Hindlimb muscle (tissue), 1 donor: ENCODE measurements at places on chromosomes 11 and 22.

DNA sequence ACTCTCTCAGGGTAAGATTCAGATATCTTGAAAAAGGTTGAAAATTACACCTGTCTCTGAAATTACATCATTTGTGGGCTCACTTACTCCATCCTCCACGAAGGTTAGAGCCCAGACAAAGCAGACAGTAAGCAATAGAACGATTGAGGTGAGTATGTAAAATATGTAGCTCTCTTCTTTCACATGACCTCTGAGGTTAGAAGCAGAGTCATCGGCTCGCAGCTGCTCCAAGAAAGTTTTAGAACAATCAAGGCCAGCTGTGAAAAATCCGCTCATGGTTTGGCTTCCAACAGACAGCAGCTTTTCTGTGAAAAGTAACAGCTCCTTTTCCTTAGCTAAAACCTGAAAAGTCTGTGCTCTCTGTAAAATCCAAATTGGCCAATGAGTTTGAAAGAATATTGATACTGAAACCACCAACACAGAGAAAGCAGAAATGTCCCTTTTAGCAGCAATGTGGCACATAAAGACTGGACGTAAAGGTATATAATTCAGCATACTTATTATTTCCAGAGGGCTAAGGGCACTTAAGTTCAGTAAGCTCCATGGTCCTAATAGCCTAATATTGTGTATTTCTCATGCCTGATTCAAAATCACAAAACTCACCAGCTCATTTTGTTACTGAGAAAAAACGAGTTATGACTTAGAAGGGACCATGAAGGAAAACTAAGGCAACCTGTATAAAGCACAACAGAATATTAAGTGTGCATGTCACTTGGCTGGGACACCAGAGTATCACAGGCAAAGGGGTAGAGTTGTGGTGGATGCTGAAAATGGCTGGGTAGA is 78.2 kb downstream of the FAM76B start:
- DNase-seq: no peak

GRCh38 chr11:75387736-75388294 is 11.5 kb upstream of the RPS3 start:
- no peak for DNase-seq

- no peak for DNase-seq
Measured at GRCh38 chr11:57180964-57181363, 789 bp upstream of the LRRC55 start.

GRCh38 chr11:23283666-23284065 is 423.4 kb upstream of the CCDC179 start:
- DNase-seq: no peak

DNA sequence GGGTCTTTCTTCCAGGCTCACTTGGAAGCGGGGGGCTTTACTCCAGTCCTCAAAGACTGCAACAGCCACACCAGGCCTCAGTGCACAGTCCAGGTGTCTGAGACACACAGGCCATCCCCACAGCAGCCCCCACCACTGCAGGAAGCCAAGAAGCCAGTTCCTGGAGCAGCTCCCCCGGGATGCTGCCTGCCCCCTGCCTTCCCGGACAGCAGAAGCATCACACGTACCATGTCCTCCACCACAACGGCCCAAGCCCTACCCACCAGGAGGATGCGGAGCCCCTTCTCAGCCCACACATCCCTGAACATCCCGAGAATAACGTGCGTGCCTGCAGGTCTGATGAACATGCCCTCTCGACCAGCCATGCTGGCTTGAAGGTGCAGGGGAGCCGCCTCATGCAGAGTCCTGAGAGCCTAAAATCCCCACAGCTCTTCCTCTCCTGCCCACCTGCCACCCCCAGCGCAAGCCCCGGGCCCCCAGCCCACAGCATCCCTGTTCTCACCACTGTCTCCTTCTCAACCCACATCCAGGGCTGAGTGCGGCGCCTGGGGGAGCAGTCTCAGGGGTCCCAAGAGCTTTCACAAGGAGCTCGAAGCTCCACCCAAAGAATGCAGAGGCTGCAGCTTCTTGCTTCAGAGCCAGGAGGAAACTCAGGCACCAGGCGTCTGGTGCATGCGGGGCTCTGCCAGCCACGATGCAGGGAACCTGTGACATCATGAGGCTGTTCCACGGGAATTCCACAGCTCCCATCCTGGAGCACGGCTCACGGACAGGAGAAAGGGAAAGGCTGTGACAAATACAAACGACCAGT is 209.6 kb downstream of the BRD1 start:
- no peak for DNase-seq

DNA sequence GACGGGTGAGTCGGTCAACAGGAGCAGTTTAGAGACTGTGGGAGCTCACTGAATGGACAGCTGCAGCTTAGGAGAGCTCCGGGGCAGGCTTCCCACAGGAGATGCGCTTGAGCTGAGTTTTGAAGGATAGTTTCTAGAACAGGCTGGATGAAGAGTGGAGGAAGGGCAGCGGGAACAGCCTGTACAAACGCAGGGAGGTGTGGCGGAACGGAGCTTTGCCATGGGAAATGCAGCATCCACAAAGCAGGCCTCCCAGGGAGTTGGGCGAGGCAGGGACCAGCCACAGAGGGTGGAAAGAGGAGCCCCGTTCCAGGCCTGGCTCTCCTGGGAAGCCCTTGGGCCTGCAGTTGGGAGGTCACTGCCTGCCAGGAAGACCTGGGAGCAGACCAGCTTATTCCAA is 26.8 kb upstream of the TEF start:
- no peak for DNase-seq

DNA sequence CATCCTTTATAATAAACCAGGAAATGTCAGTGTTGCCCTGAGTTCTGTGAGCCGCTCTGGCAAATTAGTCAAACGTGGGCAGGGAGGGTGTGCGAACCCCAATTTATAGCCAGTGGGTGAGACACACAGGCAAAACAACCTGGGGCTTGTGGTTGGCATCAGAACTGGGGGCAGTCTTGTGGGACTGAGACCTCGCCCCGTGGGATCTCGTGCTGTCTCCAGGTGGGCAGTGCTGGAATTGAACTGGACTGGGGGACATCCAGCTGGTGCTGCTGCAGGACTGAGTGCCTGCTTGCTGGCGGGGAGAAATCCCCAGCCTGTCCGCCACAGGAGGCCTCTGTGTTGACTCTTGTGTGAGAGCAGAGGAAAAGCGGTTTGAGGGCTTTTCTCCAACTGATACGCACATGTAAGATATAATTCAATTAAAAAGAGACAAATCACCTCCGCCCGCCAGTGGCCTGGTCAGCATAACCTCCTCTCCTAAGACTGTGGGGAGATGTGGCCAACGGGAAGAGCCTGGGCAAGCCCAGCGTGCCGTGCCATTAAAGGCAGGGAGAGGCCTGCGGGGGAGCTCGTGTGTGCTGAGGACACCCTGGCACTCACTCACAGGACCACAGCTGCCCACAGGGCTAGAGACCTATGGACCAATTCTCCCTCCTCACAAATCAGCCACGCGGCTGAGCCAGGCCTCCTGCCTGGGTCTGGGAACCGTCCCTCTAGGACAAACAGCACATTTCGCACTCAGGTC is 18.4 kb downstream of the SULT4A1 start:
- no peak for DNase-seq

- DNase-seq: no peak
Measured at GRCh38 chr11:120923866-120924508, 99.9 kb upstream of the TBCEL start.

DNA sequence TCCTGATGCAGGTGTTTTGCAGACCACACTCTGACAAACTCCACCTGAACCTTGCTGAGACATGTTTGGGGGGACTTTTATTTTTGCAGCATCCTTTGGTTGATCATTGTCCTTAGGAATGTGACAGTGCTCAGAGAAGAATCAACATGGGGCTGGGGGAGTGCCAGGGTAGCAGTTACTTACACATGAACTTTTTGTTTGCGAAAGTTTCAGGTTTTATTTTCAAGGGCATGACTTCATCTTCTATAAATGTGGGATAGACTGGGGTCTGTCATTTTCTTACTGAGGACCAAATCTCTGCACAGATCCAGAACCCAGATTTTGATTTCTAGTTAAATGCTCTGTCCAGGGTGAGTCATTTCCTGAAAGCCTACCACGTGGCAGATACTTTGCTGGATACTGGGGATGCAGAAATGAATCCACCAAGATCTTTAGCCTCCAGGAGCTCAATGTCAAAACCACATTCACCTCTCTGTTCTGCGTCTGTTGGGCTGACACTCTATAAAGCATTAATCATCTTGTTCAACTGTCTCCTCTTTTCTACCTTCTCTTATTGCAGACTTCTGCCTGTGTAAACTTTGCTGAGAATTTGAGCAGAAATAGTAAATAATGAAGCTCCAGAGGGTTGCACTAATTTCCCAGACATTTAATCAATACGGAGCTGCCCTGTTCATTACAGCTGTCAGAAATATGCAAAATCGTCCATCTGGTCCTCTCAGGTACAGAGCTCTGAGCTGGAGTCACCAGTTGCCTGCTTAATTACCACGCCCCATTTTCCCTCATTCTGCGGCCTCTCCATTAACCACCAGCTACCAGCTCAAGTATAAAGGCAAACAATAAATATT is 387.9 kb downstream of the MIAT start:
- DNase-seq: no peak

DNA sequence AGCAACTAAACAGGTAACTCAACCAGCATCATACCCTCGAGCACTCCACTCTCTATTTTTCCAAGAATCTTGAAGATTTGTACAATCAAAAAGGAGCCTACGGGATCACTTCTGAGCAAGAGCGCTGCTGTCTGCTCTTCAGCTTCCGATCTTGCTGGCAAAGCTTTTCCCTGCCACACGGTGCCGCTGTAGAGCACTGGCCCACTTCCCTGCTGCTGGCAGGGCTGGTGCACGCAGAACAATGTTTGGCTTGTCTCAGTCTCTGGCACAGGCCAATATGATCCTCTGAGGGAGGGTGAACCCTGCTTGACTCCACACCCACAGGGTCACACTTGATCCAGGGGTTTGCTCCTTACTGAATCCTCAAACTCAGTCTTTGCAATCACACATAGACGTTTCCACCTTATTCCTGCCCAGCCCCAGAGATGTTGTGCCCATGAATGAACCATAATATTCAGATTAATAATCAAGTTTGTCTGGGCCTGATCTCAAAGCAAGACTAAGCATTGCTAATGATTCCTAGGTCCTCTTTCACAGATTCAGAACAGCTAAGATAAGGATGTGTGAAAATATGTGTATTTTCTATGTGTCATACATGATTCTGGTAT is 536.6 kb downstream of the SOX6 start:
- no peak for DNase-seq

DNA sequence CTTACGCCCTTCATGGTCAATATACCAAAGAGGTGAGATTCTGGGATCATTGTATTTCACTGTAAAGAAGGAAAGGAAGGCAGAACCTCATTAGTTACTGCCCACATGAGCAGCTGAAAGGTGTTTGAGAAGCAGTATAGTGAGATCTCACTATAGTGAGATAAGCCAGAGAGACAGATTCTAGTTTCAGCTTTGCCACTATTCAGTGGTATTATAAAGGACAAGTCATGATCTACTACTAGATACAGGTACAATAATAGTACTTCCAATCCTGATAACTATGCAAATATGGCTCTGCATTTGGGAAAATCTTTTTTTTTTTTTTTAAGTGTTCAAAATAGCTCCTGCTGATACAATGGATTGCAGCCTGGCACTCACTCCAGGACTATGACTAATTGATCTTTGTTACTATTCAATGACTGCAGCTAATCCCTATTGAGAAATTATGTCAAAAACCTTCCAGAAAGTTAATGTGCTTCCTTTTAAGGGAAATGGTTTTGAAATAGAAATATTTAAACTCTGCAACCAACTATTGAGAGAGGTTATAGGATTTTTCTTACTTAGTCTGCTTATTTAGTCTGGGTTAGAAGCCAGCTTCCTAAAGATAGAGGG is 8.3 kb upstream of the DLAT start:
- no peak for DNase-seq

DNA sequence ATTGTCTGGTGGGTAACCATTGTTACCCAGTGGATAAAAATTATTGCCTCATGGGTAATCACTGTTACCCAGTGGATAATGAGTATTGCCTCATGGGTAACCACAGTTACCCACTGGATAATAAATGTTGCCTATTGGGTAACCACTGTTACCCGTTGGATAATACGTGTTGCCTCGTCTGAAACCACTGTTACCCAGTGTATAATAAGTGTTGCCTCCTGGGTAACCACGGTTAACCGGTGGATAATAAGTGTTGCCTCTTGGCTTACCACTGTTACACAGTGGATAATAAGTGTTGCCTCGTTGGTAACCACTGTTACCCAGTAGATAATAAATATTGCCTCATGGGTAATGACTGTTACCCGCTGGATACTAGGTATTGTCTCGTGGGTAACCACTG is 20.9 kb upstream of the NXPE4 start:
- DNase-seq: no peak

GRCh38 chr11:2990617-2991451 is 1.3 kb downstream of the NAP1L4 start:
- DNase-seq: no peak

DNA sequence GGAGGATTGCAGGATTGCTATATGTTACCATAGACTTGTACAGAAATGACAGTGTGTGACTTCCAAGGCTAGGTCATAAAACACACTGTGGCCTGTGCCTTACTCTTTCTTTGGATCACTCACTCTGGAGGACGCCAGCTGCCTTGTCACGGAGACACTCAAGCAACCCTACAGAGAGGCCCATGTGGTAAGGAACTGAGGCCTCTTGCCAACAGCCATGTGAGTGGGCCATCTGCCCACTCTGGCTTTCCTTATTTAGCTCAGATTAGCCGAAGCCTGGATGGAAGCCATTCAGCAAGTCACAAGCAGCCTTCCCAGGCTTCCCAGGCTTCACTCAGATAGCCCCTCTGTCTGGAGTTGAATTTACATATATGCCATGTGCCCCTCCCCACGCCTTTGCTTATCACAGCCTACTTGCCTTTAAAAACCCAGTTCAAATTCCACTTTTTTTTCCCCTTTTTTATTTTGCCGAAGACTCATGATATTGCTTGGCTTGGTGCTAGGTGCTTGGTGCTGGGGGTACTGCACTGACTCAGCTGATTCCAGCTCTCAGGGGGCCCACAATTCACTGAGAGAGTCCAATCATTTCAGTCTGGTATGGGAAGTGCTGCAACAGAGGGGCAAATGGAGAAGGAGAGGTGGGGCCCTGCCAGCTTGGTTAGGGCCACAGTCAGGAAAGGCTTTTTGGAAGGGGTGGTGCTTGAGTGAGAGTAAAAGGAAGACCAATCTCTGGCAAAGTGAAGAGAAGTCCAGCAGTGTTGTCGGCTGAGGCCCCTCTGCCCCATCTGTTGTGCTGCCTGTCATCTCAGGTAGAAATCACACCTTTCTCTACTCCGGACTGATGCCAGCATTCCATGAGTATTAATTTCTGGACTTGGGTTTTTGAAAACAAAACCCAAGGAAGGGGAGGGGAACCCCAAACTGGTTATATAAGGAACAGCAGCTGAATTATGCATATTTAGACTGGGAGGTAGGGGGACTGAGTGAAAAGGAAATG is 14.5 kb upstream of the P4HA3 start:
- DNase-seq: peak; percentile 78

- DNase-seq: no peak
Measured at GRCh38 chr11:119323532-119324033, 6.7 kb upstream of the MCAM start.

- DNase-seq: no peak
Measured at GRCh38 chr22:35656284-35656752, 8.1 kb downstream of the APOL6 start.
